ENCODE measurements at places on chromosomes 16 and 17. TPM values are rescaled to one million over a fixed set of nuclear protein-coding genes. Genes with fewer than 3 reads are reported as not detected.

The TBC1D3E gene
- total RNA-seq: 1.6 TPM

The NIP7 gene
- 42.4 TPM for total RNA-seq

The DPEP3 gene
- 0.29 TPM for total RNA-seq

The LYRM1 gene
- 20.7 TPM for total RNA-seq

The C17orf78 gene
- total RNA-seq: not detected

The TNFRSF17 gene
- 6.9 TPM for total RNA-seq

The PIPOX gene
- 8.7 TPM for total RNA-seq

The MT1X gene
- 36.3 TPM for total RNA-seq

The CCDC154 gene
- total RNA-seq: 5.1 TPM

The SLC5A11 gene
- 0.22 TPM for total RNA-seq

The SPIRE2 gene
- 0.46 TPM for total RNA-seq

The FSCN2 gene
- 5.5 TPM for total RNA-seq

GRCh38 chr17:16407911-16408588, 7.3 kb upstream of the TRPV2 start:
- peak; percentile 34 for DNase-seq

GRCh38 chr16:85379041-85380001, 233.8 kb upstream of the GSE1 start:
- no peak for DNase-seq

DNA sequence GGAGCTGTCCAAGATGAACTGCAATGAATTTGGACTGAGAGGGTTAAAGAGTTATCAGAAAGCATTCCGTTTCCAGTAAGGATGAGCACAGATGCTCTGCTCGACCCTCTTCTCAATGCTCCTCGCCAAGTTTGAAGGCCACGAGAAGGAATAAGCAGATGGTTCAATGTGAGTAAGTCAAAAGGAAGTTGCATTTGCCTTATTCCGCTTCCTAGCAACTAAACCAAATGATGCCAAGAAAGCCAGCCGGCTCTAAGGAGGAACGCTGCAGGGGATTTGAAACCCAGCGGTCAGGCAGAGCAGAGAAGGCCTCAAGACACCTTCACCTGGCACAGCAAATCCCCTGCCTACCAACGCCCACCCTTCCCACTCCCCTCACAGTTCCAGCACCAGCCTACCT, 52.1 kb upstream of the CNEP1R1 start:
- DNase-seq: no peak

- peak; percentile 62 for DNase-seq
Measured at GRCh38 chr17:77465358-77466041, 324.7 kb downstream of the SEC14L1 start.

GRCh38 chr16:495127-495748, 32.3 kb upstream of the CAPN15 start:
- DNase-seq: no peak

GRCh38 chr16:89290472-89290871, 73.0 kb downstream of the ZNF778 start:
- DNase-seq: no peak

- no peak for DNase-seq
Measured at GRCh38 chr16:26111900-26112299, 420.1 kb downstream of the HS3ST4 start.

- DNase-seq: no peak
Measured at GRCh38 chr16:10282367-10282766, 100.1 kb upstream of the GRIN2A start.

- no peak for DNase-seq
Measured at GRCh38 chr16:52184336-52184735, 362.6 kb downstream of the TOX3 start.

DNA sequence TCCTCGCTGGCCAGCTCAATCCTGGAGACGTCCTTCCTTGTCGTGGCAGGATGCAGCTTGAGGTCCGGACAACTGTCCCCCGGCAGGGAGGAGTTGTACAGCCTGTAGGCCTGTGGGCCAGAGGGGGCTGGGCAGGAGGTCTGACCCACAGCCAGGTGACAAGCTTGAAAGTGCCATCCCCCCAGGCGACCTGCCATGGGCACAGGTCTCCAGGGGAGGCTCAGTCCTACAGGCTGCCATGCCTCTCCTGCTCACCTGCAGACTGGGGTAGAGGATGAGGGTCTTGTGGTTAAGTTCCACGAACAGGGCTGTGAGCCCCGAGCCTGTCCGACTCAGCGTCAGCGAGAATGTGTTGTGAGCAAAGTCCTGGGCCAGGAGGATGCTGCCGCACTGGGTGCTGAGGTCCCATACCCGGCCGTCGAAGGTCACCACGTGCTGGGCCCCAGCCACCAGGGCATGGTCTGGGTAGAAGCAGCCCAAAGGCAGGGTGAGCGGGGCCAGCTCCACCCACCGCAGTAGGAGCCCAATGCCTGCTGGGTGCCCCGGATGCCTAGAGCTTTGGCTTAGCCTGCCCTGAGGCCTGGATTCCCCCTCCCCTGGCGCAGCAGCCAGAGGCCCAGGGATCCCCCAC, 39.8 kb downstream of the RMI2 start:
- no peak for DNase-seq

DNA sequence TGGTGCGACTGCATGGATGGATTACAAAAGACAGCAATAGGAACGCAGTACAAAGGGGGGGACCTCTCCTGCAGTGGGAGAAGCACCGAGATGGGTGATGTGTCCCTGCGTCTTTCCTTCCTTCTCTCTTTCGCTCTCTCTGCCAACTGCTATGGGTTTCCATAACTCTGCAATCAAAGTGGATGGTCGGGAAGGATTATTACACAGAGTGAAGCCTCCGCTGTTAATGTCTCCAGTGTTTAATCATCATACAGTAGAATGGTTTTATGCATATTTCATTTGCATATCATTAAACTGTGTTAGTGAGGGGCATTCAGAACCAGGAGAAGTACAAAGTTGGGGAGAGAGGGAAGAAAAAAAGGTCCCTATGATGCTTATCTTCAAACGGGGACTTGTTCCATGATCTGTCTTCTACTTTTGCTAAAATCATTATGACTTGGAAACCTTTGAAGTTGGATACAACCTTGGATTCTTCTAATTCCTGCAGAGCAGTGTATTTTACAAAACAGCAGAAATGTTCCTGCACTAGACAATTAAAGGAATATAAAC, 255.9 kb upstream of the PMFBP1 start:
- no peak for DNase-seq

- DNase-seq: no peak
Measured at GRCh38 chr16:4803401-4803844, 990 bp upstream of the ROGDI start.

DNA sequence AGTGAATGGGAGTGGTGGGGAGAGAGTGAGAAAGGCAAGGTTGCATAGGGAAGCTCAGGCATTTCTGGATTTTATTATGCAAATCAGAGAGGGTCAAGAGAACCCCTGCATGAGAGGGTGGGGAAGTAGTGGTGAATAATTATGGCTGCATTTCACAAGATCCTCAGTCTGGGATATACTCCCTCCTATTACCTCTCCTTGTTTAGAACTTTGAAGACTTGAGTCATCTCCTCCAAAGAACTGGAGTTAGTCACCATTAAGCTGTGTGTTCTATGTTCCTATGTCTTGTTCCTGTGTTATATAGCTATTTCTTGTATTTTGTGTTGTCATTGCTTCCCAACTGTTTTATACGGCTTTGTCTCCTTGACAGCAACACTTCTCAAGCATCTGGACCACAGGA, 18.4 kb downstream of the SOX9 start:
- no peak for DNase-seq

GRCh38 chr16:1259760-1260068, 3.8 kb downstream of the TPSD1 start:
- no peak for DNase-seq

DNA sequence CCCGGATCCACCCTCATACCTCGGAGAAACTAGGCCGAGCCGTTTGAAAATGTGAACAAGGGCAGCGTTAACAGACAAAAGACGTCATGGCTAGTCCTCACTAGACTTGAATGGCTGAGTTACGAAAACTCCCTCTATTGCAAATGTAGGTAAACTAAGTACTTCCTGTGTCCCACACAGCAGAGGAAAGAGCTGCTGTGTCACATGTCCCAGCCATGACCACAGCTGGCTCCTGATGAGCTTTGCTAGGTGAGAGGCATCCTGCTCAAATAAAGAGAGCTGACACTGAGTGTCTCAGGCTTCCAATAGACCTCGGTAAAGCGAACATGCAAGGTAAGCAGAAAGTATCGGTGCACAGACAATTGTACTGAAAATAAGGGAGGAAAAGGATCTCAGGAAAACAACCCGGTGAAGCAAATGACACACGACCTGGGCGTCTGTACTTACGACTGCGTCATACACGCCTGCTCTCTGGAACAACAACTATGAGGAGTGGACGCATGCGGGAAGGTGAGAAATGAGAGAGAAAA, 26.0 kb downstream of the TMEM204 start:
- DNase-seq: no peak

GRCh38 chr17:71330099-71330375, 790.8 kb upstream of the SOX9 start:
- no peak for DNase-seq

GRCh38 chr16:88812513-88813268, 963 bp upstream of the APRT start:
- no peak for DNase-seq

DNA sequence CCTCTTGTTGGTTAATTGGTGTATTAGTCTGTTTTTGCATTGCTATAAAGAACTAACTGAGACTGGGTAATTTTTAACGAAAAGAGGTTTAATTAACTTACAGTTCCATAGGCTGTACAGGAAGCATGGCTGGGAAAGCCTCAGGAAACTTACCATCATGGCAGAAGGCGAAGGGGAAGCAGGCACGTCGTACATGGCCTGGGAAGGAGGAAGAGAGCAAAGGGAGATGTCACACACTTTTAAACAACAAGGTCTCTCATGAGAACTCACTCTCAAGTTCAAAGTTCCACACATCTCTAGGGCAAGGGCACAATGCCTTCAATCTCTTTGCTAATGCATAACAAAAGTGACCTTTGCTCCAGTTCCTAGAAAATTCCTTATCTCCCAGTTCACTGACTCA, 125.0 kb upstream of the IRX5 start:
- DNase-seq: no peak

DNA sequence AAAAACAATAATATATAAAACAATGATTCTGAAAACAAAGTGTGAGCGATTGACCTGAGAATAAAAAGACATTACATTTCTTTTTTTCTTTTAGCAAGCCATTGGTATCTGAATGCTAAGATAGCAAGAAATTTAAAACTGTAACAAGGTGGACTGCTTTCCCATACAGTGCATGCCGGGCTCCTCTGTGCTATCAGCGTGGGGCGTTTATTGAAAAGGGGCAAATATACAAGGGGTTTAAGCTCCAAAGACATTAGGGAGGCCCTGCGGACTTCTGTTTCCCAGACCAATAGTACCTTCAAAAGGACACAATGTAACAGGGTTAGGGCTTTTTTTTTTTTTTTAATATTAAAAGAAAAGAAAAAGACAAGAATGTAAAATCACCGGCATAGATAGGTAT, 261.3 kb downstream of the ZFHX3 start:
- DNase-seq: no peak

DNA sequence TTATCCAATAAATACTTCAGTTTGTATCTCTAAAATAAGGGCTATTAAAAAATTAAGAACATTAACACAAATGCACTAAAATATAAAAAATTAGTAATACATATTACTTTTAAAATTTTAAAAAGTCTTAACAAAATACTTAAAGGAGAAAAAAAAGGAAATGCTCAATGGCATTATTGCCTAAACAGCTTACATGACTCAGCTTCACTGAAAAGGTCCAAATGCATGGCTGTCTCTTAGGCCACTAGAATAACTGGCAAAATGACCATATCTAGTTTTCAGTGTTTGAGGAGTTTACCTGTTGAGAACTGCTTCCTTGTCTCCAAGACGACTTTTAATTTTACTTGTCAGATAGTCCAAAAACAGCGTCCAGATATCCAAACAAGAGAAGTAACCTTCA, 66.0 kb downstream of the XPO6 start:
- no peak for DNase-seq

DNA sequence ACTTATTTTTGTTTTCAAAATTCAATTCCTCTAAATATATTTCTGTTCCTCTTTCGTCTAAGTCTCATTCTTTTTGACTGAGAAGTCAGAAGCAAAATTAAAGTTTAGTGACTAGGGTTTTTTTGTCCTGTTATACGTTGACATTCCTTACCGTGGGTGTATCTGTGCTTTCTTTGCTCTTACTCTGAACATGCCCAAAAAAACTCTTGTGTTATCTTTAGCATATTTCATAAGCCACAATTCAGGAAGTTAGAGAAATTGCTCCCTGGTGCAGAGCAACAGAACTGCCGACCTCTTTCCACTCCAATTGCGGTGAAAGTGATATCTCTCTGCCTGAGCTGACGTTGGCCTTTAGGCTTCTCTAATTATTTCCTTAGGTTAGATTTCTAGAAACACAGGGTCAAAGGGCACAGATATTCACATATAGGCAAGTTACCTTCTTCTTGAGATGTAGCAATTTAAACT, 65.7 kb downstream of the CENPV start:
- DNase-seq: no peak

- no peak for DNase-seq
Measured at GRCh38 chr16:52781005-52781630, 234.2 kb upstream of the TOX3 start.

DNA sequence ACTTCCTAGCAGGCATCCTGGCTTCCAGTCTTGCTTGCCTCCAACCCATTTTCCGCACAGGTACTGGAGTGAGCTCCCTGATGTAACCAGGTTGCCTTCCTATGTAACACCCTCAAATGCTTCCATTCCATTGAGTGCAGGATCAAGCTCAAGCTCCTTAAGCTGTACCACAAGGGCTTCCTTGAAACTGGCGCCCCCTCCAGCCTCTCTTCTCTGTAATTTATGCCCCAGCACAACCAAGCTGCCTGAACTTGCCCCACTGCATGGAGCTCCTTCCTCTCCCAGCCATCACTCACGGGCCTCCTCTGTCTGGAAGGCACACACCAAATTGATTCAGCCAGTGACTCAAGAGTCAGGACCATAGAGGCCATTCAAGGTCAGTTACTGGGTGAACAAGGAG, 234.8 kb upstream of the RPL38 start:
- no peak for DNase-seq

GRCh38 chr16:303760-304505, 21.0 kb downstream of the PDIA2 start:
- no peak for DNase-seq

GRCh38 chr17:3798273-3799180, 2.5 kb downstream of the ITGAE start:
- peak; percentile 40 for DNase-seq

DNA sequence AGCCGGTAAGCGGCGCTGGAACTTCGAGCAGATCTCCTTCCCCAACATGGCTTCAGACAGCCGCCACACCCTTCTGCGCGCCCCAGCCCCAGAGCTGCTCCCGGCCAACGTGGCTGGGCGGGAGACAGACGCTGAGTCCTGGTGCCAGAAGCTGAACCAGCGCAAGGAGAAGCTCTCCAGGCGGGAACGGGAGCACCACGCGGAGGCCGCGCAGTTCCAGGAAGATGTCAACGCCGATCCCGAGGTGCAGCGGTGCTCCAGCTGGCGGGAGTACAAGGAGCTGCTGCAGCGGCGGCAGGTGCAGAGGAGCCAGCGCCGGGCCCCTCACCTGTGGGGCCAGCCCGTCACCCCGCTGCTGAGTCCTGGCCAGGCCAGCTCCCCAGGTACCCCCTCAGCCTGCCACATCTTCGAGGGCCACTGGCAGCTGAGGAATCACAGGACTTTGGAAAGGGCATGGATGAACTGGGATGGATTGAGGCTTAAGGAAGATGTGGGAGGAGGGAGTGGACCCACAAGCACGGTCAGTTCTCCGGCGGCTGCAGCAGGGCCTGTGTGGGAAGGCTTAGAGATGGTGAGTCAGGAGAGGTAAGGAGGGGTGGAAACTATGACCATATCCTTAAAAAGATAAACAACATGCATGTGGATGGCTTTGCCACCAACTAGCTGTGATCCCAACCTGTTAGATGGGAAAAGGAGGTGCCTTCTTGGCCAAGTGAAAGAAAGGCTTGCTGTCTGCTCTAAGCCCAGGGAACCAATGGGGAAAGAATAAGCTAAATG, 3.4 kb upstream of the LLGL2 start:
- no peak for DNase-seq

- DNase-seq: no peak
Measured at GRCh38 chr17:70636517-70637133, 467.3 kb downstream of the KCNJ2 start.

All from activated B cell treated with CpG ODN at 0.5 μM for 24 hours (primary cell).